ENCODE measurements at places on chromosomes 4 and X.

- DNase-seq = no peak
Observed at GRCh38 chr4:89871211-89871610, 23.4 kb upstream of the MMRN1 start.

DNA sequence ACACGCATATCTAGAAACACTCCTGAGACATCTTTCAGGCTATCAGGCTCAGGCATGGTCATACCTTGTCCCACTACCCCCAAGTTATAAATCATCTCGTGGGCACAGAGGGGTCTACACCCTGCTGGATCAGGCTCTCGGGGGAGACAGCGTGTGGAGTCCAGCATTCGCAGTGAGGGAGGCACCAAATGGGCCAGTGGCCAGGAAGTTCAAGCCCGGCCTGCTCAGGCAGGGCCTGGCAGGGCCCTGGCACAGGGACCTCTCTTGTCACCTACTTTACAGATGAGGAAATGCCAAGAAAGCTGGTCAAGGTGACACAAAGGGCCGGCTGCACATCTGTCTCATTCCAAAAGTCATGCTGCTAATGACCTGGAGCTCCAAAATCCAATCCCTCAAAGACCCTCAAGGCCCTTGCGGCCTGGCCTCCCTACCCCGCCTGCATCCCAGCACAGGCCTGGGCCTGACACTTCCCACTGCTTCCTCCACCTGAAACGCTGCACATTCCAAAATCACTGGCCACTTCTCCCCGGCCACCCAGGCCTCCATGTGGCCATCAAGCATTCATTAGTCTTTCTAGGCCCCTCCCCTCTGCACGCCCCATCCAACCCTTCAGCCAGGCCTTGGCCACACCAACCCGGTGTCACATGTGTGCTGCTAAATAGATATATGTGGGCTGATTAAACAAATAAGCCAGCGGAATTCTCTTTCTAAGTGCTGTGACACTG is 35.6 kb downstream of the ACOX3 start:
- DNase-seq = no peak

- DNase-seq = no peak
Observed at GRCh38 chr4:84726356-84726755, 143.4 kb downstream of the CDS1 start.

DNA sequence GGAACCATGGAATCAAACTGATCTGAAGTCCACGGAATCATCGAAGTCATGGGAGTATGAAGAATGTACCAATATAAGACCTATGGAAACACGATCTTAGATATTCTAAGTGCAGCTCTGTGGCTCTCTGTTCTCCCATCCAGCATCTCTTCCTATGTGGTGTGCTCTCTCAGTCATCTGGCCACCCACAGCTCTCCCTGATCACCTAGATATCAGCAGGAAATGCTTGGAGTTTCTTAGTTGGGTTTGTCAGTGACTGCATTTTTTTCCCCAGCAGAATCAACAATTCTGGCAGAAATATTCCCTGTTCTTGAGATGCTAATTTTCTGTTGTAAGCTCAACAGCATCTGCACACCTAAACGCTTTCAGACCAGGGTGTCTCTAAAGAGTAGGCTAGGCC is 94.1 kb downstream of the GC start:
- no peak for DNase-seq

GRCh38 chr4:113256946-113257345 is 207.5 kb downstream of the ANK2 start:
- no peak for DNase-seq

DNA sequence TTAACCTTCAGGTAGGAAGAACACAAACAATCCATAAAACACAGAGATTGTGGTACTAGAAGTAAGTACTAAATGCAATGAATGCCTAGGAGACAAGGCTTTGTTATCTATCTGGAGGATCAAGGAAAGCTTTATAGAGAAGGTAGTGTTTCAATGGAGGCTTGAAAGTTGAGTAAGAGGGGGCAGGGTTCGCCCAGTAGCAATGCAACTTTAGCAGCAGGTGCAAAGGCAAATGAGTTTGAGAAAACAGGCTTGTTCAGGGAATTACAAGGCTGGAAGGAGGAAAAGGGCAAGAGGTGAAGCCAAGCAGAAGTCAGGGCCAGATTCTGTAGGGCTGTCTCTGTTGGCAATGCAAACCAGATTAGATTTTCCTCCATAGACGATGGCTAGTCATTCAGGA is 35.5 kb upstream of the AMELX start:
- no peak for DNase-seq

GRCh38 chrX:5998901-5999300 is 229.8 kb downstream of the NLGN4X start:
- DNase-seq = no peak

DNA sequence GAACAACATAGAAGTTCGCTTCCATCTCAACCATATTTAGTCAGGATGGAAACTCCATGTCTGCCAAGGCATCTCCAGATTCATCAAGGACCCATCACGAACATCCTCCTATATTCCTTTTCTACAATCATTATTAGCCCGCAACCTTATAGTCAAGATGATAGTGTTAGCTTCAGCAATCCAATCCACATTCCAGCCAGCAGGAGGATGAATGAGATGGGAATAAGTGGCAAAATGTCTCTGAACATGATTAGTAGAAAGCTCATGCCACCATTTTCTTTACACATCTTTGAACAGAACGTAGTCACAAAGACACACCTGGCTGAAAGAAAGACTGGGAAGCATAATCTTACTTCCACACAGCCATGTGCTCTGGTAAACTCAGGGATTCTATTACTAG is 18.6 kb upstream of the NR0B1 start:
- no peak for DNase-seq

DNA sequence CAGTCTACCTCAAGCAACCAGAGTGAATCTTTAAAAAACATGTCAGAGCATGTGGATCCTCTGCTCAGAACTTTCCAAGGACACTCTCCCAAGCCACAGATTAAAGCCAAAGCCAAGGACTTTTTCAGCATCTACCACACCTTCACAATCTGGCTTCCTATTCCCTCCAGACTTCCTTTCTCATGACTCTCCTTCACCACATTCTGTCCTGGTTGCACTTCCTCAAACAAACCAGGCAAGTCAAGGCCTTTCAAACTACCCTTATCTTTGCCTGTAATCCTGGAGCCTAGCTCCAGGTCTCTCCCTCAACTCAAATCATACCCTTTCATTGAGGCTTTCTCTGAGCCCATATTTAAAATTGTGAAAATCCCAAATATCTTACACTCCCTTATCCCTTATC is 191.6 kb upstream of the GALNTL6 start:
- DNase-seq = no peak

DNA sequence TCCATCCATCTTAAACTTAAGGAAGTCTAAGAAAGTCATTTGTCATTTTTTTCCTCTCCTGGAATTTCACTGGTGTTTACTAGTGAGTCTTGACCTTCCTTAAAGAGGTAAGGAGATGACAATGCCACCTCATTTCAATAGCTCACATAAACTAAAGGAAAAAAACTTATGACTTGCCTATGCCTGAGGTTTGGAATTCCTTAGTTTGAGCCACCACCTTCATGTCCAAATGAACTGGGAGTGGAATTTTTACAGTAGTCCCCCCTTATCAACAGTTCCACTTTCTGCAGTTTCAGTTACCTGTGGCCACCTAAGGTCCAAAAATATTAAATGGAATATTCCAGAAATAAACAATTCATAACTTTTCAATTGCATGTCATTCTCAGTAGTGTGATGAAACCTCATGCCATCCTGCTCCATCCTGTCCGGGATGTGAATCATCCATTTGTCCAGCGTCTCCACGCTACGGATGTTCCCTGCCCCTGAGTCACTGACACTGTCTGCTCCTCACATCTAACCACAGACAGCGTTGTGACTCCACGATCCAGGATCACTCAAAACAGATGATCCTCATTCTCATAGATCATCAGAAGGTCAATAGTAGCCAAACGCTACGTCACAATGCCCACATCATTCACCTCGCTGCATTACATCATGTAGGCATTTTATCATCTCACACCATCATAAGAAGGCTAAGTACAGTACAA is 177.4 kb downstream of the SH3KBP1 start:
- DNase-seq = no peak

DNA sequence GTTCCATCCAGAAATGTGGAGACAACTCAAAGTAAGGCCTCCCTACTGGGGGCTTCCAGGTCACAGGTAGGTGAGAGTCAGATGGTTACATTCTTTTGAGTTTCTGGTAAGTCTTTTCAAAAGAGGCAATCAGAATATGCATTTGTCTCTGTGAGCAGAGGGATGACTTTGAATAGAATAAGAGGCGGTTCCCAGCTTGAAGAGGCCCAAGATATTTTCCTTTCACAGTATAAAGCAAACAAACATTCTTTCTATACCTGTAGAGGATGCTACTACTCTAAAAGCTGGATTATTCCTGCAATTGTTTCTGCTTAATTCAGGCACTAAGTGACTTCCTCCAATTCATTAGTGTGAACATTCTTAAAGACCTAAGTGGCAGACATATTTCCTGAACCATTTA is 44.4 kb downstream of the DIAPH2 start:
- no peak for DNase-seq

DNA sequence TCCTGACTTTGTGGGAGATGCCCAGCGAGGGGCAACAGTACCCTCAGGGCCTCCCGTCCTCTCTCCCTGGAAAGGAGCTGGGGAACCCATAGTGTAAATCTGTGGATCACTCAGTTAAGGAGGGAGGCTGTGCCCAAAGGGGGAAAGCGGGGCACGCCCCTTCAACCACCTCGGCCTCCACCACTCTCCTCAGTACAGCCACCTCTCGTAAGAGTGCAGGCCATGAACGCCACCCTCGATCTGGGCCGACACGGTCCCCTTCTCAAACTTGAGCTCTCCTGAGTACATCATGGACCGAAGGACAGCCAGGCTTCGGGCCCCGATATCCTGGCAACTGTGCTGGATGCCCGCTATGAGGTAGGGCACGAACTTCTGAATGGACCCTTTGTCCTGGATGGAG is 221.8 kb upstream of the ATP6AP2 start:
- no peak for DNase-seq

DNA sequence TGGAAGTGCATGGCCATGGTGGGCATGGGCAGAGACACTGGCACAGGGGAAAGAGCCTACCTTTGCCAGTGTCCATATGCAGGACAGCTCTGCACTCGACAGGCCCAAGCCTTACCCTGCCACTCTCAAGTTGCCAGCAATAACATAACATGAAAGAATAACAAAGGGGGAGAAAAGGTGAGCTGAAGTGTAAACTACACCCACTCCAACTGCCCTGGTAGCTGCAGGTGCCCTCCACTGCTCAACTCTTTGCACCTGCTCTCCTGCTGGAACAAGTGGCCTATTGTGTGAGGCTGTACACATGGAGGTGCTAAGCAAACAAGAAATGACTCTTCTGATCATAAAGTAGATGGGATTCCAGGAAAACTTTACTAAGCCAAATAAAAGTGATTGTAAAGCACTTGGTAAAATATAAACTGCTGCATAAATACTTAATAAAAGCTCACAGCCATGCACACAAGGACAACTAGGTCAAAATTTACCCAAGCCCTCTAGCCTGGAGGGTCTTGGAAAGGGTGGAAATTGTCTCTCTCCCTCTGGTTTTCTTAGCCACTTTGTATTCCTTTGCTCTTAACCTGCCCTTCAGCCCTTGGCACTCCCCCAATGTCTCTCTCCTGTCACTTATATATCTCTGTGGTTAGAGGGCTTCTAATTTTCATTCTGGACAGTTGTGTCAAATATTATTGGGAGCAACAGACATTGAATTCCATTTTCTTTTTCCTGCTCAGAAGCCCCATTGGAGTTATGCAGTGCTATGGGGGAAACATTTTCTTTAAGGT is 261.2 kb upstream of the GPC4 start:
- DNase-seq = no peak

GRCh38 chr4:26621366-26621765 is 37.5 kb downstream of the TBC1D19 start:
- DNase-seq = no peak

DNA sequence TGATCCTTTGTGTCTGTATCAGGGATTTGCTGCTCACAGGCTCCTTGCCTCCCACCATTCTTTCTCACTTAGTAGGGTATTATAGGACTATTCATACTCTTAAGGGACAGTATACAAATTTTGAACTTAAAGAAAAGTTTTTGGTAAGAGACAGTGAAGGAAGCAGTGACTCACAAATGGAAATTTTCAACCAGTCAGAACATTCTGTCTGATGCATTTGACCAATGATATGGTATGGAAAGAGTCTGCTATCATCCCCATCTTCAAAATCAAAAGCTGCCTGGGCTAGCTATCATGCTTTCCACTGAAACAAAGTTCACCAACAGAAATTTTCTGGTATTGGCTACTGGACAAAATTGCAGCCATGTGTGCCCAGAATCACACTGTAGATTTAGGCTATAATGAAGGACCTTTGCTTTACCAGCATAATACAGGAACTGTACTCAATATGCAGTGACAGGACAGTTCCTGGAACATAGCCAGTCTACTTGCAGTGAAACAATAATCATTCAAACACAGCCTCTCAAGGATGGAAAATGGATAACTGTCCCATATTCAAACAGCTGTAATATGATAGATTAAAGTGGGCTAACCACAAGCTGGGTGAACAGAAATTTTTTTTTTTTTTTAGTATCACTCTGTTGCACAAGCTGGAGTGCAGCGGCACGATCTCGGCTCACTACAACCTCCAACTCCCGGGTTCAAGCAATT is 109.0 kb upstream of the ACSL4 start:
- DNase-seq = no peak

- DNase-seq = no peak
Observed at GRCh38 chrX:31702222-31702621, 630.4 kb upstream of the FTHL17 start.

DNA sequence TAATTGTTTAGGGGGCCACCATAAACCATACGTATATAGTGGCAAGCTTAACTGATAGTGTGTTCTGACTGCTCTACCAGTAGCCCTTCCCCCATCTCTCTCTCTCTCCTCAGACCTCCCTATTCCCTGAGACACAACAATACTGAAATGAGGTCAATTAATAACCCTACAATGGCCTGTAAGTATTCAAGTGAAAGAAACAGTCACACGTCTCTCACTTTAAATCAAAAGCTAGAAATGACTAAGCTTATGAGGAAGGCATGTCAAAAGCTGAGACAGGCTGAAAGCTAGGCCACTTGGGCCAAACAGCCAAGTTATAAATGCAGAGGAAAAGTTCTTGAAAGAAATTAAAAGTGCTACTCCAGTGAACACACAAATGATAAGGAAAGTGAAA is 78.0 kb downstream of the PRDM5 start:
- no peak for DNase-seq

- DNase-seq = no peak
Observed at GRCh38 chrX:19649226-19649995, 134.1 kb upstream of the MAP3K15 start.

DNA sequence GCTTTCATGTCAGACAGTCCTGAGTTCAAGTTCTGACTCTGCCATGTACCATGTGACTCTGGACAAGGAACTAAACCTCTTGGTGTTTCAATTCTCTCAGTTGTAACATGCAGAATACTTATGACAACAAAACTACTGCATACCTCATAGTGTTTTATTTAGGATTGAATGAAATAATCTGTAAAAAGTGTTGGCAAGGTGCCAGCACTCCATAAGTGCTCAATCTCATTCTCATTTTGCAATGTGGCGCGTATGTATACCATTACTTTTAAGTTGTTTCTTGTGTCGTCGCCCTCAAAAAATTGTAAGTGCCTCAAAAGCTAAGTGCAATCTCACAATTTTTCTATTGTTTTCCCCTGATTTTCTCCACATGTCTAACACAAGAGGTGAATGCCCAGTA is 62.5 kb downstream of the IGSF1 start:
- DNase-seq = no peak

- DNase-seq = no peak
Observed at GRCh38 chrX:110914281-110914680, 118.7 kb upstream of the CHRDL1 start.

- DNase-seq = no peak
Observed at GRCh38 chr4:11183356-11183740, 245.3 kb downstream of the HS3ST1 start.

Measured in left renal pelvis (tissue), 4 donors.